Astrocyte of the spinal cord (primary cell): ENCODE measurements at places on chromosomes 6 and 20.
A peak's percentile ranks its signal among the peaks of the same experiment; 100 is the strongest.

- no peak for DNase-seq
Measured at GRCh38 chr6:169950558-169950957, 199.1 kb downstream of the ERMARD start.

GRCh38 chr6:89965441-89966227 lies 71.4 kb downstream of the GJA10 start:
- no peak for DNase-seq

GRCh38 chr20:2840967-2841531 lies 504 bp downstream of the VPS16 start:
- peak; percentile 66 for DNase-seq

- DNase-seq = no peak
Measured at GRCh38 chr6:150902142-150902776, 36.8 kb downstream of the MTHFD1L start.

GRCh38 chr6:1076531-1077459 lies 235.1 kb upstream of the FOXQ1 start:
- DNase-seq = no peak

GRCh38 chr6:148323344-148323743 lies 19.3 kb upstream of the SASH1 start:
- no peak for DNase-seq

GRCh38 chr20:31604567-31605030 lies 490 bp upstream of the ID1 start:
- no peak for DNase-seq

GRCh38 chr20:30489614-30490003 lies 767.9 kb upstream of the DEFB115 start:
- DNase-seq = no peak

DNA sequence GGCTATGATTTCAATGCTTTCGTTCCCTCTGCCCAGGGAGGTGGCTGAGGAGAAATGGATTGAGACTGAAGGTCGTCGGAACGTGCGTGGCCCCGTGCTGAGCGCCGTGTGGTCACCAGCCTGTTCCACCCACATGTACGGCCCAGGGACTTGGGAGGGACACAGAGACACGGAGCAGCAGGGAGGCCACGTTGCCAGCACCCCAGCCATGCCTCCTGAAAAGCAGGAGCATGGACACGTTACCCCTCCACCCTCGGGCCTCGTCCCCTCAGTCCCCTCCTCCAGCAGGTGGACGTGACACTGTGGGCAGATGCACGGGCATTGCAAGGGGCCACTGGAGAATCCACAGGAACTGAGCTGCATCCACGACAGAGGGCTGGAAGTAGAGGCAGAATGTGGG lies 133.1 kb upstream of the CST7 start:
- DNase-seq = no peak

- no peak for DNase-seq
Measured at GRCh38 chr20:57503035-57503658, 21.8 kb downstream of the CTCFL start.

GRCh38 chr6:74598462-74599393 lies 607.1 kb downstream of the COL12A1 start:
- peak; percentile 27 for DNase-seq

DNA sequence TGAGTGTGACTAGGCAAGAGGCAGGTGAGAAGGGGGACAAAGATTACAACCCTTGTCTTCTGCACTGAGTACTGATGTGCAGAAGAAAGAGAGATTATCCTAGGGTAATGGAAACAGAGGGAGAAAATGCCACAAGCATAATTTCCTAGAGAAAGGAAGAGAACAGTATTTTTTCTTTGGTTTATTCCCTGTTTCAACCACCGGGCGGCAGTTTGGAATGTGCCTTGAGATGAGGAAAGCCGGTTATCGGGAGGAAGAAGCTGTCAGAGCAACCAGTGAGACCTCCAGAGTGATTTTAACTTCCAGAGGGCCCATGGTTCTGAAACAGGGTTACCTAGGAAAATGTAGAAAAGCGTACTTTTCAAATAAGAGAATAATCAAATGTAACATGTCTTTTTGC lies 121.4 kb downstream of the REV3L start:
- DNase-seq = peak; percentile 48

DNA sequence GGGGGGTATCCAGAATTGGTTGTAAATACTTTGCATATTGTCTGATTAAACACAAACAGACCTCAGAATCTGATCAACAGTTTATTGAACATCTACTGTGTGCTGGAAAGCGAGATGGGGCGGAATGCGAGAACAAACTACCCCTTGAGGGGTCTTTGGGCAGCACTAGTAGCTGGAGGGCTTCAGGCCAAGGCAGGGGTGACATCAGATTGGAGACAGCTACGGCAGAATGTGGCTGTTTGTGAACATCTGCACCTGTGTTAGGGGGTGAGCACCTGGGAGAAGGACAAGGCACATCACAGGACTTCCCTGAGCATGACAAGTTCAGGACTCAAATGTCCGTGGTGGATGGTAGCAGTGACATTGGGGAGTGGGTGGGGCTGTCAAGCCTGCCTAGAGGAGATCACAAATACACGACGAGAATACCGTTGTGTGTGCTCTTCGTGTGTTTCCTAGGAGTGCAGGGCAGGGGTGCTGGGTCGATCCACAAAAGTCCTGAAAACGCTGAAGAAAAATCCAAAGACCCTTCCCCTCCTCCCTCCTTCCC lies 59.5 kb downstream of the SRC start:
- DNase-seq = no peak

GRCh38 chr20:57008217-57008616 lies 258.2 kb downstream of the BMP7 start:
- DNase-seq = no peak
